ENCODE measurements at places on chromosomes 2 and 18.
A peak's percentile ranks its signal among the peaks of the same experiment; 100 is the strongest.

- no peak for DNase-seq
Observed at GRCh38 chr2:550860-551567, 126.2 kb downstream of the TMEM18 start.

DNA sequence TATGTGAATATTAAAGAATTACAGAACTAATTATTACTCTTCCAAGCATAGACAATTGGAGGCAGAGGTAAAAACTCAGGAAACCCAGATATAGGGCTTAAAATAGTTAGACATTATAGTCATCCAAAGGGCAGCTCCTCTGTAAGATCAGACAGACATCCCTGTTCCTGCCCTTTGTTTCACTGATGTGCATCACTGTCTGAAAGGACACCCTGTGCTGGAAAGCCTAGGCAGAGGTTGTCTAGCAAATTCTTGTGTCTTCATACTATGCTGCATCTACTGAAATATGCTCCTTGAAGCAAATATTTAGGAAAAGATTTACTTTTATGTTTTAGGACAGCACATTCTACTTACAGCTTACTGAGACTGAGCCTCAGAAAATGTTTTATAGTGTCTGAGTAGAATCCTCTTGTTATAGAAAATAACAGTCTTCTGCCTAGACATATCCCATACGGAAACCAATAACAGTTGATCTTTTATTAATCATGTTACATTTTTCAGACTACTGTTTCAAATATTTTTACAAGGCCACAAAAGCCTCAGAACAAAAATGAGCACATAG is 977.3 kb upstream of the CDH2 start:
- DNase-seq = no peak

DNA sequence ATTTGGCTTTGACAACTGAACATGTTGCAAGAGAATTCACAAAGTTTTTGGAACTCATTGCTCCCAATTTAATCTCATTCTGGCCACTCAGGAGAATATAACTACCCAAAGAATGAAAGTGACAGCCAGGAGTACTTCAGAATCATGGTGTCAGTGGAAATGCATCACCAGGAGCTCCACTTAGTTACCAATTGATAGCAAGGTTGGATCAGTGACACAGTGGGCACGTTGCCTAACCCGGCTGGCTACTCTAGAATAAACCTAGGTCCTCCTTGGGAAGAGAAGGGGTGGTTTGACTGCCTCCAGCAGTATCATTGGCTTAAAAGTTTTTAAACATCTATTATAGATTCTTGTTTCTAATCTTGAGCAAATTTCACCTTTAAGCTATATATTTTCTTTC is 40.0 kb upstream of the LRP1B start:
- DNase-seq = no peak

- no peak for DNase-seq
Observed at GRCh38 chr18:33350256-33350655, 90.3 kb downstream of the CCDC178 start.

DNA sequence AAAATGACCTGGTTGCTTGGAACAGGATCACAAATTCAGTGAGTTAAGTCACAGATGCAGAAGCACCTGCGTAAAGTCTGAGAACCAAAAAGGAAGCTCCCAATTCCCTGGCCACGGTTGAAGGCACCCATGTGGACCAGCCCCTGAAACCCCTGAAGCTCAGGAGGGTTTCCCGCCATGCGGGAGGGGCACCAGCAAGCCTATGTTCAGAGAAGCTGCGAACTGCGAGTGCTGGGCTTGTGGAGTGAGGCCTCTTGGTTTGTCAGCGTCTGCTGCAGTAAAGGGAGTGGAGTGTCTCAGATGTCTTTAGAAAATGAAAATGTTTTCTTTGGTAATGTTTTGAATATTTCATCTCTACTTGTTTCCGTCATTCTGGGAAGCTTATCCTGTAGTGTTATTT is 16.1 kb upstream of the ACKR3 start:
- no peak for DNase-seq

DNA sequence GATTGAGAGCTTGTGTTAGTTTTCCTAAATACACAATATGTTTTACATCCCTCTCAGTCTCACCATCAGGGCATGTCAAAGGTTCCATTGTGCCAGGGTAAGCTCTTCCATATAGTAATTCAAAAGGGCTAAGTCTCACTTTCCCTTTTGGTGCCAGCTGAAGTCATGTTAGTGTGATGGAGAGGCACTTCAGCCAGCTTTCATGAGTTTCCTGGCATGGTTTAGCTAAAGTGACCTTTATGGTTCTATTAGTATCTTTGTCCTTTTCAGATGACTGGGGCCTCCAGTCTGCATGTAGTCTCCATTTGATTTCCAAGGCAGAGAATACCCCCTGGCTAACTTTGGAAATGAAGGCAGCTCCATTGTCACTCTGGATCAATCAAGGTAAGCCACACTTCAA is 27.2 kb downstream of the NAT8 start:
- DNase-seq = no peak

GRCh38 chr2:168090366-168091135 is 156.8 kb downstream of the STK39 start:
- DNase-seq = no peak

GRCh38 chr2:75513616-75514170 is 47.0 kb downstream of the EVA1A start:
- DNase-seq = no peak

GRCh38 chr2:101501443-101501842 is 26.5 kb upstream of the RFX8 start:
- DNase-seq = peak; percentile 53

DNA sequence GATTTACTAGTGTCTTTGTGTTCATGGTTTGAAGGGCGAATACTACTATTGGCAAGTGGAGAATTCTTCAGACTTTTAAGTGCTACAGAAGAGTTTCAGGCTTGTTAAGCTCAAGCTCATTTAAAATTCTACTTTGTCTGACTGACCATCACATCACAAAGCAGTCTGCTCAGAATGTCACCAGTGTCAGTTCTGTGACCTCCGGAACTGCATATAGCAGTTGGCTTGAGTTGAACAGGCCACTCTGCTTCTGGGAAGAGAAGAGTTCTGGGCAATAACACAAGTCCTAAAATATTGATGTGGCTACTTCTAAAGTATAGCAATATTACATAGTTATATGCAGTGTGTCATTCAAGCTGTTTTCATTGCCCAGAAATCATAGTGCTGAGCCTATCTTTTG is 245.0 kb upstream of the BOD1L2 start:
- DNase-seq = no peak

DNA sequence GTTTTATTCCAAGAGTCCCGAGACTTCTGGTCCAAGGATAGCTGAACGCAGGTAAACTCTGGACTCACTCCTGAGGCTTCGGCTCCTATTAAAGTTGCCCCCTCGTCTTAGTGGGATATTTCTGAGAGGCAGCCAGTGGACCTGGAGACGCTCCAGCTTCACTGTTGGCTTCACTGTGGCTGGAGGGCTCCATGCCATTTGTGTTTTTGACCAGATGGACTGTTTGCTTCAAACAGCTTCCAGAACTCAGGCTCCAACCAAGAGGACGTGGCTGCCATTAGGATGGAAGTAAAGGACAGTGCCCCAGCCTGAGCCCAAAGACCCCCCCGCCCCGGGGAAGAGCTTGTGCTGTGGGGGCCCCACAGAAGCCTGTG is 94.4 kb upstream of the LDAH start:
- DNase-seq = no peak

- DNase-seq = no peak
Observed at GRCh38 chr18:61256291-61256690, 76.9 kb upstream of the CDH20 start.

GRCh38 chr18:55473560-55473959 is 114.4 kb downstream of the TCF4 start:
- no peak for DNase-seq

DNA sequence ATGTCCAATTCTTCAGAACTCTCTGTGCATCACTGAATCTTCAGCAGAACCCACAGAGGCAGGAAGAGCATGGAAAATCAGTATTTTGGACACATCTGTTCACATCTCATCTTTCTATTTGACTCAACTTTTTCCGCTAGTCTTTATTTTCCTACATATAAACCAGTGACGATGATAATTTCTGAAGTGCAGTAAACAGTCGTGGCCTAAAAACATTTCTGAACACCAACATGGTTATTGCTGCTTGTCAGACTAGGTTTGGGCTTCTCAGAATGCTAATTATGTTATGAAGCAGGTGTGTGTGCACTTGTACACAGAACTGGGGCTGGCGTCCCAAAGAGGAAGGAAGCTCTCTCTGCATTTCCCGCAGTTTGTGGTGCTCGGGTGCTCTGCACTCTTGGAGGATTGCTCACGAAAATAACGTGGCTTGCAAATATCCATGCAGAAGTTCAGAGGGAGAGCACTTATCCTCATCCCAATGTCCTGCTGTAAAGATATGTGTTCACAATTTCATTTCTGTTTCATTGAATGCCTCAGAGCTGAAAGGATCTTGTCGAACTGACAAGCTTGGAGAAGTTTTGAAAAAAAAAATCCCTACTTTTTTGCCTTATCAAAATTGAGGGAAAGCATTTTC is 50.8 kb downstream of the EDAR start:
- no peak for DNase-seq

GRCh38 chr2:11861044-11861443 is 114.6 kb downstream of the LPIN1 start:
- DNase-seq = no peak

DNA sequence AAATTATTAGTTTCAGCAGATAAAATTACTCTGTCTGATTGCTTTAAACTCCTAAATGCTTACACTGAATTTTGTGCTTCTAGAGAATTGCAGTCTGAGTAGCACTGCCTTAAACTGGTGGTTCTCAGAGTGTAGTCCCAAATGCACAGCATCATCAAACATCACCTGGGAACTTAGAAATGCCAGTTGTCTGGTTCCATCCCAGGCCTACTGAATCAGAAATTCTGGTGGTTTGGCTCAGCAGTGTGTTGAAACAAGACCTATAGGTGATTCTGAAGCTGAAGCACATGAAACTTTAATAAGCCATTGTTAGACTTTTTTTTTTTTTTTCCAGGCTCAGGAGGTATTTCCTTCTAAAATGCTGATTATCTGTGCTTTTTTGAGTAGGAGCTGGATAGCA is 22.0 kb downstream of the EPC2 start:
- DNase-seq = no peak

DNA sequence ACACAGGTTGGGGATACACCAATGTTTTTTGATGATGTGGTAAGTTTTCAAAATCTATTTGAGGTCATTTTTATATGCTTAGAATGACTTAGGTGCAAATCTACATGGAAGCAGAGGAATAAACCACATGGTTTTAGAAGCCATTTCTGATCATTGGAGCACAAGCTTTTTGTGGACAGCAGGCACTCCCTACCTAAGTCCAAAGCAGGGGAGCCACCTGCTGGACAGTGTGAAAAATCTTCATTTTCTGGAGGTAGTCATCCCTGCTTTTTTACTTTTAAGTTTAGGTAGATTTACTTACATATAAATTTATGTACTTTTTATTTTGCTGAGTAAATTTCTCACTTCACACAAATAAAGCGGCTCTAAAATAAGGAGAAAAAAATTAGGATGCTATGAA is 323.2 kb downstream of the PLCL1 start:
- peak; percentile 42 for DNase-seq

GRCh38 chr2:62240546-62240945 is 44.6 kb downstream of the B3GNT2 start:
- no peak for DNase-seq

DNA sequence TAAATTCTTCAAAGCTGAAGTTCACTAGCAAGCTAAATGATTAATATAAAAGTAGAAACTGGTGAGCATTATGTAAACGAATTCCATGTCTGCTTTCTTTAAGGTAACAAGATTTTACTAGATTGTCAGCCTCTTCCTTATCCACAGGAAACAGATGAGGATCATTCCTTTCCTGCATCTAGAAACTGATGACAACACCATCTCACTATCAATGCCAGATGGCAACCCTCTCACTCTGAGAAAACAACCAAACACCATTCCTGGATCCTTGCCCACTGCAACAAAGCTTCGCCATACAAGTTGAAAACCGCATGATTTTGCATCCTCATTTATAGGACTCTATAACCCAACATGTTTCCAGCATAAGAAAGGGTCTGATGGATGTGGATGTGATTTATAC is 122.9 kb downstream of the ZNF521 start:
- DNase-seq = no peak

GRCh38 chr2:158998551-158999248 is 30.3 kb downstream of the TANC1 start:
- DNase-seq = no peak

GRCh38 chr18:63831080-63831788 is 56.0 kb downstream of the SERPINB7 start:
- DNase-seq = peak; percentile 7

- peak; percentile 19 for DNase-seq
Observed at GRCh38 chr2:175575346-175576258, 394.1 kb upstream of the ATP5MC3 start.

DNA sequence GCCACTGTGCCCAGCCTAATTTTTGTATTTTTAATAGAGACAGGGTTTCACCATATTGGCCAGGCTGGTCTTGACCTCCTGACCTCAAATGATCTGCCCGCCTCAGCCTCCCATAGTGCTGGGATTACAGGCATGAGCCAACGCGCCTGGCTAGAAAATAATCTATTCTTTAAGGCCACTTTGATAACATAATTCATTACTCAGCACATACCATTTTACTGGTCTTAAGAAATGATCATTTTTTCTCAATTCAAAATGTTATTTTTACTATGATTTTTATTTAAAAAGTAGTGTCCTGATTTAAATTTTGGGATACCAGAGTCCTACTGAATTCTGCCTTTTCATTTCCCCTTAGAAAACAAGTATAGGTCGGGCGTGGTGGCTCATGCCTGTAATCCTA is 27.0 kb upstream of the ADAM17 start:
- no peak for DNase-seq

- no peak for DNase-seq
Observed at GRCh38 chr2:210475706-210476105, 853 bp downstream of the LANCL1 start.

- DNase-seq = peak; percentile 41
Observed at GRCh38 chr2:191038241-191038725, 24.3 kb upstream of the STAT1 start.

All from activated CD8-positive, alpha-beta T cell treated with anti-CD3 and anti-CD28 coated beads for 36 hours (primary cell).